ENCODE measurements at places on chromosomes 12 and 14.

DNA sequence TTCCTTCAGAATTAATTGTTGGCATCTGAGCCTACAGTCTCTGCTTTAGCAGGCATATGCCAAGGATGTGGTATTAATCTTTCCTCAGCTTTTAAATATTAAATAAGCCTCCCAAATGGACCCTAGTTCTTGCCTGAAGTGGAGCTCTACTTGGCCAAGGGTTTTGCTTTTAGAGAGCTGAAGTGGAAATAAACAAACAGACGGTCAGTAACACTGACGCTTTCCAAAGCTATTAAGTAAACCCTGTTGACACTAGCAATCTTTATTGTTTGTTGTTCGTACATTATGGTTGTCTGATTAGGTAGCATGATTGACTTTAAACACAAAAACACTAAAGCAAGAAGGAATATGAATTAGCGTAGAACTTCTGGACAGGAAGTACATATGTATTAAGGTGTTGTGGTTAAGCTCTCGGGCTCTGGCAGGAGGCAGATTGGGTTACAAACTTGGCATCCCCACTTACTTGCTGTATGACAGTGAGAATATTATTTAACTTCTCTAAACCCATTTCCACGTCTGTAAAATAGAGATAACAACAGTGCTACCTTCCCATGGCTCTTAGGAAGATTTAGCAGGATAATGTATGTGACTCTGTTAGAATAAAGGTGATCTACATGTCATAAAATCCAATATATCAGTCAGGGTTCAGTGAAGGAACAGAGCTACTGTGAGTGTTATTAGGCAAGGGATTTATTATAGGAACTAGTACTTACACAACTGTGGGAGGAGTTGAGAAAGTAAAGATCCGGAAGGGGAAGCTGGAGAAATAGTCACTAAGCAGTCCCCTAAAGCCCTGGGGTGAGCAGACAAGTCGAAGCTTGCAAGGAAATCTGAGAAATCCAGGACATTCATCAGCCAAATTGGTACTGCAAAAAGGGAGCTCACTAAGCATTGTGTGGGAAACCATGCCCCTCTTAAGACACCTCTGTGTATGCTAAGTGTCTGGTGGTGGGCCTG is 92.2 kb upstream of the ATF7IP start:
- DNase-seq = peak; percentile 8

DNA sequence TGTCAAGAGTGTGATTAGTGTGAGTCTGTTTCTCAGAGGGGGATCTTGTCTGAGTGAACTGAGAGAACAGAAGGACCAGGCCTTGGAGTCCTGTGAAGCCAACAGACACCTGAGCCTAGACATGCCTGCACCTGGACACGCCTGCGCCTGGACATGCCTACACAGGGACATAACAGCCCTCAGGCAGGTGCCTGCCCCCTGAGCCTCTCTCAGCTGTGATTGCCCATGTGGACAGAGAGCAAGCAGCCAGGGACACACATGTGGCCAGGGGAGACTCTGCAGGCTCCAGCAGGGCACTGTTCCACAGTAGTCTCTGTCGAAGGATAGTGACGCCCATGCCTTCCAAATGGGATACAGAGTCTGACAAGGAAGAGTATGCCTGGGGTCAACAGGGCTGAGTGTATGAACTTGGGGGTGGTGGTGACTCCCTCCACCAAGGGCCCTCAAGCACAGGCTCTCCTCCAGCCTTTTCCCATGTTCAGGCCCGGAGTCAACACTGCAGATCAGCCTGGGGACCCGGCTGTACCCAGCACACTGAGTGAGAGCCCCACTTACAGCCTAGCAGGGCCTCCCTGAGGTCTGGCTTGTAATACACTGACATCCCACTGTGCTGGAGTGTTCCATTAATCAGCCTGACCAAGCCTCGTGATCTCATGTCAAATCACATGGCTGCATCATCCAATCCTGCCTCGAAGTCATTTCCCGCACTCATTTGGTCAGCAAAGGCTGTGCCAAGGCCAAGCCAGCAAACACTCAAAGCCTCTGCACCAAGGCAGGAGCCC is 173.0 kb downstream of the CALM1 start:
- DNase-seq = no peak

DNA sequence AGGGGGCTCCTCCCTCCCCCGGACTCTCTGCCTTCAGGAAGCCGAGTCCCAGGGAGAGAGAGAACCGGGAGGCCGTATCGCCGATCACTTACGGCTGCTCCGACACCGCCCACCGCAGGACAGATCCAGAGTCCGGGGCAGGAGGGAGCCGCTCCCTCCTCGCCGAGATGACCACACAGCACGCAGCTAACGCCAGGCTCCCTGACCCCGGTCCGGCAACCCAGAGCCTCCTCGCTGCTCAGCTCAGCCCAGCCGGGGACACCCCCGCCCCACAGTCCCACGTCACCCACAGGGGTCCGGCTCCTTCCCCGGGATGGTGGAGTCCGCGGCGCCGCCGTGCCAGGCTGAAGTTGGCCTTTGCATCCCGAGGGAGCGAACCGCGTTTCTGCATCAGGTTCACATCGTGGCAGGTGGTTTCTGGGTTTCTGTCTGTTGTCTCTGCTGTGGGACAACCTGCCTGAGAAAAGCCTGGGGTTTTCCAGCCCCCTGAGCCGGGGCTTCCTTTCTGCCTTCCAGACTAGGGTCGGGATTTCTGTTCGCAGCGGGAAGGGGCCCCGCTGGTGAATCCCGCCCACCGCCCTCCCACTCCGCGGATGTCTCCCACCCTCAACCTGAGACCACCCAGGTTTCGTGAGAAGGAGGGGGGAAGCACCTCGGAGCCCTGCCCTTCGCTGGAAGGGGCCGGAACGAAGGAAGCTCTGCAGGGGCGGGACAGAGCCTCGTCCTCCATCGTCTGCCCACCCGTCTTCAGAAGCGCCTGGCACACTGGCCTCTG is 61.2 kb downstream of the NOC4L start:
- no peak for DNase-seq

DNA sequence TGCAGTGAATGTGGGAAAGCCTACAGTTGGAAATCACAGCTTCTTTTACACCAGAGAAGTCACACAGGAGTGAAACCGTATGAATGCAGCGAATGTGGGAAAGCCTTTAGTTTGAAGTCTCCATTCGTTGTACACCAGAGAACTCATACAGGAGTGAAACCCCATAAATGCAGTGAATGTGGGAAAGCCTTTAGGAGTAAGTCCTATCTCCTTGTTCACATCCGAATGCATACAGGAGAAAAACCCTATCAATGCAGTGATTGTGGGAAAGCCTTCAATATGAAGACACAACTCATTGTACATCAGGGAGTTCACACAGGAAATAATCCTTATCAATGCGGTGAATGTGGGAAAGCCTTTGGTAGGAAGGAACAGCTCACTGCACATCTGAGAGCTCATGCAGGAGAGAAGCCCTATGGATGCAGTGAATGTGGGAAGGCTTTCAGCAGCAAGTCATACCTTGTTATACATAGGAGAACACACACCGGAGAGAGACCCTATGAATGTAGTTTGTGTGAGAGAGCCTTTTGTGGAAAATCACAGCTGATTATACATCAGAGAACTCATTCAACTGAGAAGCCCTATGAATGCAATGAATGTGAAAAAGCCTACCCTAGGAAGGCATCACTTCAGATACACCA is 24.6 kb downstream of the ZNF26 start:
- DNase-seq = no peak

DNA sequence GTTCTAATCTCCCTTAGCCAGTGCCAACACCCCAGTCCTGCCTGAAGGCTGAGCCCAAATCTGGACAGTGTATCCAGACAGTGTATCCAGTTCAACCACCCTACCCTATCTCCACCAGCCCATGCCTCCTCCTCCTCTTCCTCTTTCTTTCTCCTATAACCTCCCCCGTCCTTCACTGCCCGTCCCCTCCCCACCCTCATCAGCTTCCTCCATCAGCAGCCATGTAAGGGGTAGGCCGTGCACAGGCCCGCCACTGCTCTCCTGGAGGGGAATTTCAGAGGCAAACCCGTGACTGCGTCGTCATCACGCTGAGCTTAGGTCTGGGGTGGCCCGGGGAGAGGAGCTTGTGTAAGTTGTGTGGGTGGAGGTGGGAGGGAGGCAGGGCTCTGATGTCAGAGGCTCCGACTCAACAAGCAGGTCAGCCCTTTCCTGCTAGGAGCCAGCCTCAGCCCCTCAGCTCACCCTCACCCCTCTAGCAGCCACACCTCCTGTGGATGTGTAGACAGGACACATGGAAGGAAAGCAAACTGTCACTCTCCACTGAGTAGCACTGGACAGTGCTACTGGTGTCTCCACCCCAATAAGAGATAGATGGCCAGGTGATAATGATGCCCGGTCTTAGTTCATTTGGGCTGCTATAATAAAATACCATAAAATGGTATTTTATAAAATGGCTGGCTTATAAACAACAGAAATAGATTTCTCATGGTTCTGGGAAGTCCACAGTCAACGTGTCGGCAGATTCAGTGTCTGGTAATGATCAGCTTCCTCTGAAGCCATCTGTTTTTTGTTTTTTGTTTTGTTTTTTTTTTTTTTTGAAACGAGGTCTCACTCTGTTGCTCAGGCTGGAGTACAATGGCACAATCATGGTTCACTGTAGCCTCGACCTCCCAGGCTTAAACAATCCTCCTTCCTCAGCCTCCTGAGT is 50.5 kb downstream of the IRF2BPL start:
- DNase-seq = no peak

Data from NCI-H1436 treated with DMSO at 0.1 percent for 48 hours (cell line).